Left renal pelvis (tissue), 4 donors: ENCODE measurements at places on chromosomes 4 and X. TPM values are rescaled to one million over a fixed set of nuclear protein-coding genes. Genes with fewer than 3 reads are reported as not detected.

DNA sequence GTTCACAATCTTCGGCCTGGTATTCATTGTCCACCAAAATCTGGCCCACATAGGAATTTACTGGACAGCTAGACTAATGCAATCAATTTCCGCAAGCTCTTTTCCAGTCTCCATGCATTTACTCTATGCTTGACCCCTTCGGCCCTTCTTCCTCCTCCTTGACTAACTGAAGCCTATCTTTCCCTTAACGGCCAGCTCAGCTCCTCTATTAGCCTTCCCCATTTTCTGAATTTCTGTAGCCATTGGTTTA lies 1.2 kb upstream of the PHKA2 start:
- no peak for DNase-seq

DNA sequence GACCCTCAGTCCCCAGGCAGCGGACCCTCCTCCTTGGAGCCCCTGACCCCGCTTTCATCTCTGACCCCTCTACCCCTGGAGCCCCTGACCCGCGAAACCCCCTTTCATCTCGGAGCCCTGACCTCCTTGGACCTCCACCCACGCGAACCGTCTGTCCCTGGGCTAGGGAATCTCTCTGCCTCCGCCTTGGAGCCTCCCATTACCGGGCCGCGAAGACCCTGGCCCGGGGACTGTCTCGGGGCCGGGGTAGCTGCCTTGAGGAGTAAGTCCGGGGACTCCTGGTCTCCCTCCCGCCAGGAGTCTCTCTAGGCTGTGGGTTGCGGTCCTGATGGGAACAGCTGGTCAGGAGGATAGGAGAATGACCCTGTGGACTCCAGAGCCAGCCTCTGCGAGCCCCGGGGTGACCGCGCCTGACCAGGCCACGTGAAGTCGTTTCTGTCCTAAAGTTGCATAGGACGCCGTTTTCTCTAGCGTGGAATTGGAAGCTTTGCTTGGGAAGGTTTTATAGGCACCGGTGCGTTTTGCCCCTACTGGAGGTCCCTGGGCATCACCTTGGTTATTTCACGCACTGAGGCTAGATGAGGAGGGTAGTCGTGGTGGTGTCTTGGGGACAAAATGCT lies 824 bp downstream of the TBC1D14 start:
- DNase-seq, result no peak

DNA sequence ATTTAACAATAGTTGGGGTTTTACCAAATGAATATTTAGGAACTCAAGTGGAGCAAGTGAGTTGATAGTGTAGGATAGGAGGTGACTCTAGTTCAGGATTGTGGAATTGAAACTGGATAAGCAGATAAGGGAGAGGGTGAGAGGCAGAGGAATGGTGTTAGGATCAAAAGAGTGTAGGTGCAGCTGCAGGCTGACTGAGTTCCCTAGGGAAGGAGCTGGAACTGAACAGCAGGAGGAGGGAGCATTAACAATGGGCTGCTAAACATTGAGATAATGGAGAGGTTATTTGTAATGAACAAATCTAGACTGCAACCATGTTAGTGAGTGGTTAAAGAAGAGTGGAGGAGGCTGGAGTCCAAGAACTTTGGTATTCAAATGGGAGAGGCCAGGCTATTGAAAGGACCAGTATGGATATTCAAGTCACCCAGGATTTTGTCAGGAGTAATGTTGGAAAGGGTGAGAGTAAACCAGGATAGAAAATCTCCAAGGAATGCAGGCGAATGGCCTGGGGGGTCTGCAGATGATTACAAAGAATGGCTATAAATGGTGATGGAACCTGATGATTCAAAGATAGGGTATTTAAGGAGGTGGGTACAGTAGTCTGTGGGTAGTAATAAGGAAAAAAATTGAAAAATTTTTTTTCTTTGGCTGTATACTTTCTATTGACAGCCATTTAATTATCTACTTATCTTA lies 497.1 kb upstream of the TENM3 start:
- no peak for DNase-seq

- no peak for DNase-seq
Observed at GRCh38 chrX:41145920-41146608, 60.8 kb downstream of the USP9X start.

GRCh38 chrX:47311932-47312774 lies 58.2 kb upstream of the ZNF157 start:
- DNase-seq, result peak; percentile 54

GRCh38 chr4:84837751-84838150 lies 128.7 kb downstream of the WDFY3 start:
- no peak for DNase-seq

GRCh38 chr4:158805635-158806471 lies 37.0 kb downstream of the FNIP2 start:
- DNase-seq, result no peak

- no peak for DNase-seq
Observed at GRCh38 chr4:164488114-164488513, 265.8 kb upstream of the SMIM31 start.

DNA sequence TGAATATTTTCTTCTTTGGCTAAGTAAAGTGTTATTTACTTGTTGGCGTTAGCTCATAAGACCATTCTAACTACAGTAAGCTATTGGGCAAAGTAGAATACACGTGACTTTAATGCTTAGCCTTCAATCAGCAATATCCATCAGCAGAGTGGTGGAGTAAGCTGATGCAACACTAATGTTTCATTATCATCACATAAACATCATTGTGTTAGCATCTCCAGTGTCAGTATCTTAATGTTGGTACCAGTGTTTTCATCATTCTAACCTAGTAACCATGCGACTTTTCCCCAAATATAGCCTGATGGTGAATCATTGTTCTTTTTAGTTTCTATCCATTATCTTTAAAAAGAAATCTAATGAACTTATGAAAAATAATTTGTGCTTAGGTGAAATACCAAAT lies 48.5 kb downstream of the APOOL start:
- no peak for DNase-seq

DNA sequence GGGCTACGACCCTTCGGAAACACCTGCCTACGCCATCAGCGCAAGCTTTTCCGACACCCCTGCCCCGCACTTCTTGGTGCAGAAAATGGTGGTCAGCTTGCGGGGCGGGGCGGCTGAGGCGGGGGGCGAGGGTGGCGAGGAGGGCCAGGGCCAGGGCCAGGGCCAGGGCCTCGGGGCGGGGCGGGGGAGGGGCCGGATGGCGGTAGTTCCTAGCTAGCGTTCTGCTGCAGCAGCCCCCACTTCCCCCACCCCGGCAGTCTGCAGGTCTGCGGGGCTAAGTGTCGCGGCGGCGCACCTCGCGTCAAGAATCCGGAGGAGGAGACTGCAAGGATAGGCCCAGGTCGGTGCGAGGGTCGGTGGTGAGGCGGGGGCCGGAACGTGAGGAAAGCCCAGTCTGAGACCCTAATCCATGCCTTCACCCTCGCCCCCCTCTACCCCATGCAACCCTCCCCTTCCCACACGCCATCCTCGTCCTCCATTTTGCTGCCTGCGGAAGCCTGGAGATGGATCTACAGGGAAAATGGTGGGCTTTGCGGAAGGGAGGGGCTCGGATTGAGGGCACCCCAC lies 600 bp downstream of the BEX4 start:
- peak; percentile 36 for DNase-seq

DNA sequence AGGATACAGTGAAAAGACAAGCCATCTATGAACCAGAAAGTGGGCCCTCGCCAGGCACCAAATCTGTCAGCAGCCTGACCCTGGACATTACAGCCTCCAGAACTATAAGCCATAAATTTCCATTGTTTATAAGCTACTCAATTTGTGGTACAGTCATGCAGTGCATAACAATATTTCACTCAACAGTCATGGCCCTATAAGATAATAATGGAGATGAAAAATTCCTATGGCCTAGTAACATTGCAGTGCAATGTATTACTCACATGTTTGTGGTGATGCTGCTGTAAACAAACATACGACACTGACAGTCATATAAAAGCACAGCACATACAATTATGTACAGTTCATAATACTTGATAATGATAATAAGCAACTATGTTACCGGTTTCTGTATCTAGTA lies 17.1 kb upstream of the TLR1 start:
- no peak for DNase-seq

GRCh38 chrX:15683193-15683592 lies 18.6 kb upstream of the CLTRN start:
- DNase-seq, result no peak

DNA sequence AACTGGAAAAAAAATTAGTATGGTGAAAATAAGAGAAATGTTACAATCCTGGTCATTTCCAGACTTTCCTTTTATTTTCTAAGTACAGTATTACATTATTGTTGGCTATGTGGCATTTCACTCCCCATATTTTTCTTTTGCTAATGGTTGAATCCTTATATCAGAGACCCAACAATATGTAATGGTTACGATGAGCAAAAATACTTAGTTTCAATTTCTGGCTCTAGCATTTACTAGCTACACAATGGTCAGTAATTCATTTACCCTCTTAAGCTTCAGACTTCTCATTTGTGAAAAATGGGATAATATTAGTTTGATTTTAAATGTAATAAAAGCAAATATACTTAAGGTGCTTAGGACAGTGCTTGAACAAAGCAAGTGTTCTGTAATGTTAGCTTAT lies 942.9 kb upstream of the PABPC4L start:
- DNase-seq, result no peak

DNA sequence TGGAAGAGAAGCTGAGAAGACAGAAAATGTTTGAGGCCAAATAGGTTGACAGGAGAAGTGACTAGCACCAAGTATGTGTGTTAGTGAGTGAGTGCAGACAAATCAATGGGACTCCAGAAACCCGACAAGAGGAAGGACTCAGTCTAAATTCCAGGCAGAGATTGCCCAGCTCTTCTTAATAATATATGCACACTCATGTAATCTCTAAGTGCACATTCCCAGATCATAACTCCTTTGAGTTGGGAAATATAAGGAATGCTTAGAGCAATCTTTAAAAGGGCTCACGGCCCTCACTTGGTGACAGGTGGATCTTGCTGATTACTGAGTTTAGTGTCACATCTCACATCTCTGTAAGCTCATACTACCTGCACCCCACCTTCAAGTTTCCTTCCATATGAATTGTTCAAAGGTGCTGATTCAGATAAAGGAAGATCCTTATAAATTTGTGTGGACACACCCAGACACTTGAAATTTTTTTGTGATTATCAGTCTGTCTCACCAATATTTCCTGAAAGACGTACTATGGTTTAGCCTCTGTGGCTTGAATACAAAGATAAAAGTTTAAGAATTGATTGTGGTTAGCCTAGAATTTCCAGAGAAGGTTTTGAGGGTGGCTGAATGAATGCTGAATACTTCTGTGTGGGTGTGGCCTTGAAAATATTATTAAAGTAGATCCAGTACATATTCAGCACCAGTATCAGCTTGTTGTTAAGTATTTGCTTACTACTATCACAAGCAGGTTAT lies 205.1 kb upstream of the UGT8 start:
- DNase-seq, result no peak

DNA sequence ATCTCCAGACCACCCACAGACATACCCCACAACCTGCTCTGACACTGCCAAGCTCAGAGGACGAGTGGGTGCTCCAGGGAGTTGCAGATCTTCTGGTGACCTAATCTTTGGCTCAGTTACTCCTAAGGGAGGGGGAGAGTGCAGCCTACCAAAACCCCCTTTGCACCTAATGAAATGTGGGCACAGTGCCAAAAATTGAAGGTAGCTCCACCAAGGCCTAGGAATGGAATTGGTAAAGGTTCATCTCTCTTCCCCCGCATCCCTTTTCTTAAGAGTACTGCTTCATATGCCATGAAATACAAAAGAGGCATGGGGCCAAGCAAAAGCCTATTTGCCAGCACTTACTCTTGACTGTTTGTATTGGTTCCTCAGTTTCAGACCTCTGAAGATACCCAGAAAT lies 491.0 kb downstream of the NAF1 start:
- no peak for DNase-seq

DNA sequence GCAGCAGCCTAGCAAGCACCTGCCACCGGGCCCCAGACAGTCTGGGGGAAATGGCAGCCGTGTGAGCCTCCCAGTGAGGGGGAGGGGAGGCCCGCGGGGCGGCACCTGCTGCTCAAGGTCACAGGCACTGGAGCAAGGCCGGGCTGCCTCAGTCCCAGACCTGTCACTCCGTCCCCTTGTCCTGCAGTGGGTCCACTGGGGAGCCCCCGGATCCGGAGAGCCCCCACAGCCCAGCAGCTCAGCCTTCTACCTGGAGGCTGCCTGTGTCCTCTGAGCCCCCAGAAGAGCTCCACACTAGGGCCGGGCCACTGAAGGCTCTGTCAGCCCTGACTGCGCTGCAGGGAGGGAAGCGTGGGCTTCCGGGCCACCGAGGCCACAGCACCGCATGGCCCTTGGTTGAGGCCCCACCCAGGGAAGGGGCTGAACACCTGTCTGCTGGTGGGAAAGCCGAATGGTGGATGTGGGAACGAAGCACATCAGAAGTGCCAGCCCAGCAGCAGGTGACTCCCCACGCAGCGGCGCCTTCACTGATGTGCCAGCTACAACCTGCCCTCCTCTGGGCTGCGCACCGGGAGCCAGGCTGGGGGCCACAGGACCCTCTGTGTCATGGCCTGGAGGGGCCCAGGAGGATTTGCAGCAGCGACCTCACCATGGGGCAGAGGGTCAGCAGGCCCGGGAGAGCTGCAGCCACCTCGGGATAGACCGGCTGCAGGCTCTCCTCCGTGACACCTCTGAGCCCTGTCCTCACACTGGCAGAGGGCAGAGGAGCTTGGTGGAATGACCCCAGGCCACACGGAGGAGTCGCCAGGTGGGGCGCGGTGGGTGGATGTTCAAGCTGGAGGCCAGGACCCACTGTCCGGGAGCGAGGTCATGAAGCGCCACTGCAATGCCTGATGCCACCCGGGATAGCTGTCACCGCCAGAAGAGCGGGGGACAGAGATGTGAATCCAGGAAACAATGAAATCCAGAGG lies 35.0 kb upstream of the MXD4 start:
- no peak for DNase-seq

DNA sequence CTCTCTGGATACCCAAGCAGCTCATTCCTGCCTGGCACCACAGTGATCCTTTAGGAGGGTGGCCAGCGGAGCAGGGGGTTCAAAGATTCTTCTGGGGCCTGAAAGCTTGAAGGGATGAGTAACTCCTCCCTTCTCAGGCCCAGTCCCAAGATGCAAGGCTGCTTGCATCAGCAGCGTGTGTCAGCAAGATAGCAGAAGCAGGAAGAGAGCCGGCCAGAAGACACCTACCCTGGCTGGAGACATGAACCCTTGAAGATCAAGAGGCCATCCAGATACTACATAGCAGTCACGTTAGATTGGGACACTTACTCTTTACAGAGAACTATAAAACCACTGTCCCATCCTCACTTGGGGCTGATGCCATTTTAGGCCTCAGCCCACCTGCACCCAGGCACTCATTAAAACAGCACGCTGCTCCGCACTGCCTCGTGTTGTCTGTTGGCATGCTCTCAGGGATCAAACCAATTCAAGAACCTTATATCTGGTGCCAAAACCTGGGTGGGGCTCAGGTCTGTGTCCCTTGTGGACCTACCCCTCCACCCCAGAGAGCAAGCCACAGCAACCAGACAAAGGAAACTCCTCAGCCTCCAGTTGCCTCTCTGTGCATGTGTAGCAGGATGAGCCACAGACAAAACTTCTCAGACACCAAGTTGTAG lies 6.5 kb downstream of the UGT2B17 start:
- no peak for DNase-seq

STPG2 gene
- polyA plus RNA-seq, result 0.08 TPM

BANK1 gene
- 4.2 TPM for polyA plus RNA-seq

CCNG2 gene
- polyA plus RNA-seq, result 160 TPM

GTPBP6 gene
- polyA plus RNA-seq, result 34.7 TPM

TMEM192 gene
- polyA plus RNA-seq, result 16.4 TPM

ZNF630 gene
- 4.1 TPM for polyA plus RNA-seq

MAGEB17 gene
- not detected for polyA plus RNA-seq
